CD8-positive, alpha-beta memory T cell (primary cell): ENCODE measurements at places on chromosomes 7 and 10.
A peak's percentile ranks its signal among the peaks of the same experiment; 100 is the strongest.

- no peaks in the 10 kb centered on the region for H3K4me1 ChIP-seq
- no peak for DNase-seq
- no peaks in the 10 kb centered on the region for H3K36me3 ChIP-seq
- H3K4me3 ChIP-seq: no peak overlapping the region
- no peaks in the 10 kb centered on the region for H3K27me3 ChIP-seq
Observed at GRCh38 chr10:13417459-13418126, 69.5 kb upstream of the SEPHS1 start.

- no peaks in the 10 kb centered on the region for H3K27me3 ChIP-seq
- H3K4me1 ChIP-seq: peaks cover 90% of the 10 kb centered on the region
- H3K4me3 ChIP-seq: peak overlapping the region; percentile 38
Observed at GRCh38 chr10:11225935-11226334, 208.3 kb downstream of the CELF2 start.

DNA sequence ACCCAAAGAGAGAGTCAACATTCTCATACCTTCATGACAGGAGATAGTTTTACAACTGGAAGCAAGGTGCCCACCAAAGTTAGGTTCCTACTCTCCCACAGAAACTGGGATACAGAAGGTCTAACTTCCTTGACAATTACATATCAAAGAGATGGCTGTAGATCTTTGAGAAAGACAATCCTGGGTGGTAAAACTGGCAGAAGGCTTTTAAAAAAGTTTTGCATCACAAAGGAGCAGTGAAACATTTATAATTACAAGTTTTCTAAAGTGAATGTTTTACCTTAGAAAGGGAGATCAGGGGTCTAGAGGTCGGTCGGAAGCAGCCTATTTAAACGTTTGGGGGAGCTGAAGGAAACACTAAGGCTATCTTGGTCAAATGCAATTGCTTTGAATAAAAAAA lies 166.6 kb upstream of the STEAP1 start:
- H3K36me3 ChIP-seq: no peaks in the 10 kb centered on the region
- no peaks in the 10 kb centered on the region for H3K27me3 ChIP-seq
- no peak overlapping the region for H3K27ac ChIP-seq
- DNase-seq: no peak
- no peaks in the 10 kb centered on the region for H3K4me1 ChIP-seq
- no peak overlapping the region for H3K4me3 ChIP-seq

GRCh38 chr10:125112697-125113494 lies 47.5 kb downstream of the CTBP2 start:
- H3K27ac ChIP-seq: no peak overlapping the region
- no peaks in the 10 kb centered on the region for H3K36me3 ChIP-seq
- no peaks in the 10 kb centered on the region for H3K4me1 ChIP-seq
- no peak overlapping the region for H3K4me3 ChIP-seq
- no peaks in the 10 kb centered on the region for H3K27me3 ChIP-seq

- peaks cover 22% of the 10 kb centered on the region for H3K4me1 ChIP-seq
- no peaks in the 10 kb centered on the region for H3K27me3 ChIP-seq
- H3K36me3 ChIP-seq: no peaks in the 10 kb centered on the region
- H3K27ac ChIP-seq: no peak overlapping the region
- no peak overlapping the region for H3K4me3 ChIP-seq
Observed at GRCh38 chr10:4058514-4059029, 273.6 kb upstream of the KLF6 start.

- no peaks in the 10 kb centered on the region for H3K4me1 ChIP-seq
- H3K27ac ChIP-seq: no peak overlapping the region
- no peaks in the 10 kb centered on the region for H3K36me3 ChIP-seq
- no peak overlapping the region for H3K4me3 ChIP-seq
Observed at GRCh38 chr7:41134300-41135255, 568.3 kb downstream of the INHBA start.

- H3K4me1 ChIP-seq: no peaks in the 10 kb centered on the region
- H3K27ac ChIP-seq: no peak overlapping the region
- H3K4me3 ChIP-seq: no peak overlapping the region
- no peaks in the 10 kb centered on the region for H3K36me3 ChIP-seq
- H3K27me3 ChIP-seq: no peaks in the 10 kb centered on the region
- DNase-seq: no peak
Observed at GRCh38 chr10:51326174-51326573, 251.9 kb downstream of the PRKG1 start.

DNA sequence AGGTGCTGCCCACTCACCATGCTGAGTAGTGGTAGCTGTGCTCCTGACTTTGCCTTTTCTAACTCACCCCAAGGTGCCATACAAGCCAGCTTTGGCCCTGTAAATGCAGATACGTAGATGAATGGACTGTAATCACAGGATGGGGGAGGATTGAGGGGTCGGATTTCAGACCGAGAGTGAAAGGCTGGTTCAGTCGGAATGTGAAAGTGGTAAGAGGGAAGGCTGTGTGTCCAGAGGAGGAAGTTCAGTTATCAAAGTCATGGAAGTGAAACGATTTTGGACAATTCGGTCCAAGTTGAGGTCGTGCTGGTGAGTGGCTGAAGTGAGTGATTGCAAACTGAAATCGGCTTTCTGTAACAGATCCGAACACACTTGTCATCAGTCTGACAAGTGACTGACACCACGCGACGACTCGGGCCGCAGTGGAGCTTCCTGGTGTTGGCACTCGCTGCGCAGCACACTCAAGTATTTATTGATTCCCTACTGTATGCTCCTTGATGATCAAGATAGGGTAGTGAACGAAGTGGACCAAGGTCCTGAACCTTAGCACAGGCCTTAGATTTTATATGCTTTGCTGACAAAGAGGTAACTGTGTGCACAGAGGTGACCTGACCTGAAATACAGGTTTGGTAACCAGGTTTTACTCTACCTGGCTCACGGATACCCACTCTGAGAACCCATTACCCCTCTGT lies 10.5 kb downstream of the ZNF282 start:
- no peak overlapping the region for H3K27ac ChIP-seq
- no peak overlapping the region for H3K4me3 ChIP-seq
- DNase-seq: no peak
- no peaks in the 10 kb centered on the region for H3K27me3 ChIP-seq
- no peaks in the 10 kb centered on the region for H3K4me1 ChIP-seq

DNA sequence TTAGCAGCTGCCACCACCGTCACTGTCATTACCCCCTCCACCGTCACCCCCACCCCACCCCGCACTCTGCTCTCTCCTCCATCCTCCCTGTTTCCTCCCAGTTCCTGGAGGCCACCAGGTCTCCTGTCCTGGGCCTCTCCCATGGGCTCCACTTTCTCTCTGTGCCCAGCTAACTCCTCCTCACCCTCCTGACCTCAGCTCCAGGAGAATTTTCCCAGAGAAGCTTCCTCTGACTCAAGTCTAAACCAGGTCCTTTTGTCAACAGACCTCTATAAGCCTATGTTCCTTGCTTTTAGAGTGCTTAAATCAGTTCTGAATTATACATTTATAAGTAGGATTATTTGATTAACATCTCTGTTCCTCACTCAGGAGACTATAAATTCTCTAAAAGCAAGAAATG lies 150.0 kb downstream of the ARHGAP12 start:
- no peaks in the 10 kb centered on the region for H3K27me3 ChIP-seq
- H3K27ac ChIP-seq: no peak overlapping the region
- no peak for DNase-seq
- no peaks in the 10 kb centered on the region for H3K4me1 ChIP-seq
- H3K36me3 ChIP-seq: no peaks in the 10 kb centered on the region

DNA sequence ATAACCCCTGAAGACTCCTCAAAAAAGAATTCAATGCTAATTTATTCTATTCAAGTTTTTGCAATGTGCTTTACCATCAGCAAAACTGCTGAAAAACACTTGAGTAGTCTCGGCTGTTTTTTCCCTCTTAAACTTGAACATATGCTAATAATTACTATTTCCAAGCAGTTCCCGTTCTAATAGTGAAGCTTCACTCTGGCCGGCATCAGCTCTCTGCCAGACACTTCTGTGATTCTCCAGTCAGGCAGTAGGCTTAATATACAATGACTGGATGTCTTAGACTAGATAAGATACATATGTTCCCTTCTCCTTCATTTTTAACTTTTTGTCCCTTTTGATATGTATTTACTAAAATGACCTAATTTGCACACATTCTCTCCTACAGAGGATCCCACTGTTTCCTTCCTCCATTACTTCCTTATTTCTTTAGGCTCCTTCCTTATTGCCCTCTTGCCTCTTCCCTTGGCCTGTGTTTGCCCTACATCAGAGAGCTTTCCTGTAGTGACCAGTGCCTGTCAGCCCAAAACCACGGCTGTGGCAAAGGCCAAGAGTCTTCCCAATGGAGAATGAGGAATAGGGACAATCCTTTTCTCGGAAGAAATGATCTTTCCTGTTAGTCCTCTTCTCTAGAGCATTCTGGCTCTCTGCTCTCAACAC lies 23.5 kb downstream of the HEPACAM2 start:
- H3K27me3 ChIP-seq: peaks cover 7% of the 10 kb centered on the region
- H3K4me3 ChIP-seq: no peak overlapping the region
- no peak for DNase-seq
- no peaks in the 10 kb centered on the region for H3K36me3 ChIP-seq

GRCh38 chr7:66497346-66497745 lies 131.3 kb upstream of the KCTD7 start:
- no peak for DNase-seq
- no peak overlapping the region for H3K4me3 ChIP-seq
- no peak overlapping the region for H3K27ac ChIP-seq
- H3K27me3 ChIP-seq: no peaks in the 10 kb centered on the region
- no peaks in the 10 kb centered on the region for H3K36me3 ChIP-seq

DNA sequence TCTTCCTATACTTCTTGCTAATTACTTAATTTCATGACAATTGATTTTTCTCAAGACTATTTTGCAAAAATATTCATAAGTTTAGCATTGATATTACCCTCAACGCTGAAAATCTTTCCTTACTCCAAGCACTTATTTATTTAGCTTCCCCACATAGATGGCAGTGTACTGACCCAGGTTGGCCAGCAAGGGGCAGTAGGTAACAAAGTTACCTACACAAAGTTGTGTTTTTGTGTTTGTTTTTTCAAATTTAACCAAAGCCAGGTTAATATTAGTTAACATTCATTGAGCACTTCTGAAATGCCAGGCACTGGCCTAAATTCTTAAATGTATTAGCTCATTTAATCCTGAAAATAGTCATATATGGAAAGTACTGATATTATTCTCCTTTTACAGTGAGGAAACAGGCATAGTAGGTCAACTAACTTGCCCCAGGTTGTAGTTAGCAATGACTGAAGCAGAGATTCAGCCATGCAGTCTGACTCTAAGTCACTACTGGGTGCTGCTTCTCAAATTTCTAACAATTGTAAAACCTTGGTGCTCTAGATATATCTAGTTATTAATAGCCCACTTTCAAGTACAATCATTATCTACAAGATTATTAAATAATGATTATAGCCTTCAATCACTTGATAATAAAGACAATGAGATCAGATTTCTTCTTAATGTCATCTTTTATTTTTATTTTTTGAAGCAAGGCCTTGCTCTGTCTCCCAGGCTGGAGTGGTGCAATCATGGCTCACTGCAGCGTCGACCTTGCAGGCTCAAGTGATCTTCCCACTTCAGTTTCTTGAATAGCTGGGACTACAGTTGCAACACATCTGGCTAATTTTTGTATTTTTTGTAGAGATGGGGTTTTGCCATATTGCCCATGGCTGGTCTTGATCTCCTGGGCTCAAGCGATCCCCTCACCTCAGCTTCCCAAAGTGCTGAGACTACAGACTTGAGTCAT lies 5.8 kb upstream of the GGCT start:
- no peaks in the 10 kb centered on the region for H3K27me3 ChIP-seq
- no peak for DNase-seq
- no peaks in the 10 kb centered on the region for H3K4me1 ChIP-seq
- no peak overlapping the region for H3K4me3 ChIP-seq
- H3K36me3 ChIP-seq: no peaks in the 10 kb centered on the region
- H3K27ac ChIP-seq: no peak overlapping the region
